ENCODE measurements at places on chromosomes 1 and 21.

GRCh38 chr1:226973371-226973897 is 33.3 kb downstream of the COQ8A start:
- DNase-seq: no peak

GRCh38 chr1:205304695-205305070 is 16.9 kb downstream of the NUAK2 start:
- DNase-seq: no peak

- no peak for DNase-seq
Measured at GRCh38 chr1:14884614-14885175, 268.9 kb upstream of the TMEM51 start.

- DNase-seq: no peak
Measured at GRCh38 chr1:215645182-215645581, 78.1 kb downstream of the KCTD3 start.

- DNase-seq: no peak
Measured at GRCh38 chr21:35873441-35873840, 186.9 kb downstream of the SETD4 start.

DNA sequence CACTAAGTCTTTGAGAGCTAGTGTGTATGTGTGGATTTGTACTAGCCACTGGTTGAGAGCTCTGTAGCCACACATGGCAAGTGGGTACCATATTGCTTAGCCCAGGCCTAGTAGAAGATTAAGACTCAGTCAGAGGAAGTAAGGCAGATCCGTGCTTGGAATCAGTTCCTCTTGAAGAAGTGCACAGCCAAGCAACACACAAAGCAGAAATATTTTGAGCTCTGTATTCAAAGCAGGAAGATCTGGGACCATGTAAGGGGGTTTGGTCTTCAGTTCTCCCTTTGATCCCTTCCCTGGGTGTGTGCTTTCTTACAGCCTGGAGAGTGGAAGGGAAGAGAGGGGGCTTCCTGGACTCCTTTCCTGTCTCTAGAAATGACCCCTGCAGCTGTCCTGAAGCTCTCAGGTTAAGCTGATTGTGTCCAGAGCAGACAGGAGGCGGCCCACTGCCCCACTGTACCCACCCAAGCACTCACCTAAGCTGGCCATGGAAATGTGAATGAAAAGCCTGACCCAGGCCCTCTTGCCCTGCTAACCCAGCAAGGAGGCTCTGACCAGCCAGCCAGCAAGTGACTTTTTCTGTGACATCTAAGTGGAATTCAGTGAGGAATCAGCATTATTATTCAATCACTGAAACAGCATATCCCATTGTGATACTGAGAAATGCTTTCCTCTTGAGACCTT is 3.6 kb downstream of the ETS2 start:
- no peak for DNase-seq

- DNase-seq: no peak
Measured at GRCh38 chr1:169462385-169462784, 23.4 kb downstream of the SLC19A2 start.

DNA sequence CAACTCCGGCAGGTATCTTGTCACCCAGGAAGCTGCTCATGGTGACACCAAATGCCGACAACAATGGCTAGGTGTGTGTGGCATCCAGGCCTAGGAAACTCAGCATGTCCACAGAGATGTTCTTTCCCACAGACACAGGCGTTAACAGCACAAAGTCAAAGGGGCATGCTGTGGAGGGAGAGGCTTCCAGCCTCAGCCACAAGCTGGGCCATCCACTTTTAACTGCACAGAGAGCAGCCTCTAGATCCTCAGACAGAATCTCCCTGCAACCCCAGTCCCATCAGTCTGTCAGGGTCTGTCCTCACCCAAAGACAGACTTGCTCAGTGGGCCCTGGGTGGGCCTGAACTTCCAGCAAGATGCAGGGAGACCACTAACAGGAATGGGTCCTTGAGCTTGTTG is 58.5 kb upstream of the BCAR3 start:
- no peak for DNase-seq

- no peak for DNase-seq
Measured at GRCh38 chr1:203999618-204000017, 73.3 kb upstream of the SOX13 start.

- no peak for DNase-seq
Measured at GRCh38 chr1:219128957-219129356, 44.7 kb upstream of the LYPLAL1 start.

GRCh38 chr21:21715266-21715969 is 717.2 kb downstream of the NCAM2 start:
- DNase-seq: no peak

DNA sequence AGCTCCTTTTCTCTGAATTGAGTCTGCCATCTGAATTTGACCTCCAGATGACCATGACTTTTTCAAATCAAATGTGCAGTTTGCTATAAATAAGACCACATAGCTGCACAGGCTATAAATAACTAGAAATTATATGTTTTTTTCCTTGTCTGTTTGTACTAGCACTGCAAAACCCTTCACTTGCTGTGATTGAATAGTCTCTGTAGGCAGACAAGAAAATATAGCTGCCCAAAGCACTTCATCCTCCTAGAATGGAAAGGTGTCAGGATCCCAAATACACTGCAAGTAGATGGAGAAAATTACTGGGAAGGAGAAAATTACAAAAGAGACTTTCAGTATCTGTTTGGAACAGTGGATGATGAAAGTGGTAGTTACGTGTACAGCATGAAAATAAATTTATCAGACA is 175.8 kb downstream of the APP start:
- no peak for DNase-seq

DNA sequence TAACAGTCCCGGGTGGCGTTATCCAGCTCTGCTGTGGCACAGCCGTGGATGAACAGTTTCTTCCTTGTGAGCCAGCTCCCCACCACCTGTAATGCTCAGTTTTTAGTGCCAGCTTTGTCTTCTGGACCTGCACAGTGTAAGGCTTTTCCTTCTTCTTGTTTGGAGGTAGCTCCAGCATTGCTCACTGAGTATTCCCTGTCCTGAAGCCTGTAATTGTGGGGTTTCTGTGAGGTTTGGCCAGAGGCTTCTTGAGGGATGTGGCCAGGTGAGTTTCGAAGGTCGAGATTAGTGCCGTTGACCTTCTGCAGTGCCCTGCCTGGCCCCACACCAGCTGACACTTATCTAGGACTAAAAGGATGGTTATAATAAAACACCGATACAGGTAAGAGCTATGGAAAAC is 75.0 kb downstream of the PBX1 start:
- DNase-seq: no peak

- peak; percentile 25 for DNase-seq
Measured at GRCh38 chr1:110003747-110004428, 19.3 kb downstream of the AHCYL1 start.

GRCh38 chr1:1430992-1431844 is 4.3 kb upstream of the VWA1 start:
- DNase-seq: no peak

GRCh38 chr1:234713859-234714258 is 103.9 kb upstream of the IRF2BP2 start:
- DNase-seq: no peak

GRCh38 chr1:93448292-93448982 is 519 bp downstream of the FNBP1L start:
- DNase-seq: no peak

- no peak for DNase-seq
Measured at GRCh38 chr1:208291923-208292711, 47.9 kb upstream of the PLXNA2 start.

DNA sequence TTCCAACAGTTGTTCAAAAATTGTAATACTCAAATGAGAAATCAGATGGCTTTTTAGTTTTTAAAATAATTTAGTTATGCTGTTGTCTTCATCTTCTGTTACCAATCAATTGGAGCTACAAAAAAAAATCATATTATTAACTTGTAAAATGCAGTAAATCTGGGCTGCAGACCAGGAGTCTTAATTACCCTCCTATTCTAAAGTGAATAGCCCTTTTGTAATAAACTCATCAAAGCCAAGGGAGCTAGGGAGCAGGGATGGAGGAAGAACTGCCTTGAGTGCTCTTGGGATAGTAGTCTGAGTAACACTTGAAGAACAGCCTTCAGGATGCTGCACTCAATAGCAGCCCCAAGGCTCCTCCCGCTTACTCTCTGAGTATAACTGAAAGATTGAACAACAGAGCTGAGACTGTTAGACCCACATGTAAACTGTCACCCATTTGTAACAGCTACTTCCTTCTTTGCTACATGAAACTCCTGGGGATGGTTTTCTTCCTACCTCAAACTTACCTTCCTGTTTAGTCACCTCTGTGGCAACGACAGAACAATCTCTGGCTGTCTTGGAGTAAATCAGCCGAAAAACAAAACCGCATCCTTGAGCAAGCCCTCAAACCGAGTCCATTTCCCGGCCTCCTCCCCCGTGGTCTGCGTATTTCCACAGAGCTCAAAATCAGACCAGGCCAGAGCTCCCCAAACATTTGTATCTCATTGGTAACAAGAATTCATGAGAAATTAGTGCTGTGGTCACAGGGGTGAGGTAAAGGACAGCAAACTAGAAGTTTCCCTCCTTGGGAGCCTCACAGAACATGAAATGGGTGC is 55.9 kb downstream of the CD58 start:
- DNase-seq: peak; percentile 65

DNA sequence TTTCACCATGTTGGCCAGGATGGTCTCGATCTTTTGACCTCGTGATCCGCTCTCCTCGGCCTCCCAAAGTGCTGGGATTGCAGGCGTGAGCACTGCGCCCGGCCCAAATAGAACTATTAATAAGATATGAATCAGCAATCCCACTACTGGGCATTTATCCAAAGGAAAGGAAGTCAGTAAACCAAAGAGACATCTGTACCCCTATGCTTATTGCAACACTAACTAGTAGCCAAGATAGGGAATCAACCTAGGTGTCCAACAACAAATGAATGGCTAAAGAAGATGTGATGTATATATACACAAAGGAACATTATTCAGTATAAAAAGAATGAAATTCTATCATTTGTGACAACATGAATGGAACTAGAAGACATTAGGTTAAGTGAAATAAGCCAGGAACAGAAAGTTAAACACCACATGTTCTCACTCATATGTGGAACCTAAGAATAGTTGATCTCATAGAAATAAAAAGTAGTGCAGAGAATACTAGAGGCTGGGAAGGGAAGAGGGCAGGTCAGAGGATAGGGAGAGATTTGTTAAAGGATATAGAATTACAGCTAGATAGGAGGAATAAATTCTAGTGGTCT is 48.8 kb downstream of the XPR1 start:
- DNase-seq: no peak

DNA sequence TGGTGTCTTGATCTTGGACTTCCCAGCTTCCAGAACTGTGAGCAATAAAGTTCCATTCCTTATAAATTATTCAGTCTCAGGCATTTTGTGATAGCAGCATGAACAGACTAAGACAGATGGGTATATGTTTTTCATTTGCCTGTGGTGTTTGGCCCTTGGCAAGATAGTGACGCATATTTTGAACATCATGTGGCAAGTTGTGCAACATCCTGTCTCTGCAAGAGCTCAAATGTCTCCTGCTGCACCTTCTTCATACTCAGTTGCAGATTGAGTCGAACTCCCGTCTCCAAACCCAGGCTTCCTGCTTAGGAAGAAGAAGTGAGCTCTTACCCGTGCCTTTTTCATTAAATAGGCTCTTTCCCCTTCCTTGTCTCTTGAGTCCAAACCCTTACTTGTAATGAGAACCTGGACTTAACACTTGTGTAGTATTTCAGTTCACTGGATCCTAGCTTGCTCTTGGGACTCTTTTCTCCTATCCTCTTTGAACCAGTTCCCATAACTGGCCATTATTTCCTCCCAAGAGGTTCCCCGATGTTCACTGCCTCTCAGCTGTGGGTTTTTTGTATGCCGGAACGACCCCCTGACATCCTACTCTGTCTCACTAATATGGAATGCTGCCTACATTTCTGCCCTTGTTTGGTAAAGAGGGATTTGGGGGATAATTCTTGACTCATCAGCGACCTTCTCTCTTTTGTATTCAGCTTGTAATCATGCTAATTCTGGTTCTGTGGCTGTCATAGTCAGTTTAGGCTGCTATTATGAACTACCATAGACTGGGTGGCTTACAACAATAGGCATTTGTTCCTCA is 125.0 kb upstream of the KCNK2 start:
- DNase-seq: no peak

DNA sequence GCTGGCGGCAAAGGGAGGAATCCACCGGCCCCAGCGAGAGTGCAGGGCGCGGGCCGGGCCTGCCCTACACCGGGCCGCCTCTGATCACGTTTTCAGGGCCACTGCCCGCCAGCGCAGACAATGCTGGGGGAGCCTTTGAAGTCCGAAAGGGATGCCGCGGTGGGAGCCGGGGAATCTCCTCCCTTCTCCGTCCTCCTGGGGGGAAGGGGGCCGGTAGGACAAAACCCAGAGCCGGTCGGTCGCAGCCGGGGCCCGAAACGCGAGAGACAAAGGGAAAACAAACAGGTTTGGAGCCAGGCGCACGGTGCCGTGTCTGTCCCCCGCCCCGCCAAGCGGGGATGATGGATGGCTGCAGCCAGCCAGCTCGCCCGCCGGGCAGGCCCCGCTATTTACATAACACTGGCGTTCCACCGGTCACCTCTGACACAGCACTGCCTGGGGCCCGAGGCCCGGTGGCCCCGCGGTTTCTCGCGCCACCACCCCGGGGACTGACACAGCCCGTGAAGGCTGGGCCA is 92.0 kb downstream of the CASZ1 start:
- DNase-seq: no peak

- no peak for DNase-seq
Measured at GRCh38 chr1:244865028-244865371, 657 bp upstream of the HNRNPU start.

- DNase-seq: no peak
Measured at GRCh38 chr1:160451119-160451858, 50.9 kb downstream of the VANGL2 start.

DNA sequence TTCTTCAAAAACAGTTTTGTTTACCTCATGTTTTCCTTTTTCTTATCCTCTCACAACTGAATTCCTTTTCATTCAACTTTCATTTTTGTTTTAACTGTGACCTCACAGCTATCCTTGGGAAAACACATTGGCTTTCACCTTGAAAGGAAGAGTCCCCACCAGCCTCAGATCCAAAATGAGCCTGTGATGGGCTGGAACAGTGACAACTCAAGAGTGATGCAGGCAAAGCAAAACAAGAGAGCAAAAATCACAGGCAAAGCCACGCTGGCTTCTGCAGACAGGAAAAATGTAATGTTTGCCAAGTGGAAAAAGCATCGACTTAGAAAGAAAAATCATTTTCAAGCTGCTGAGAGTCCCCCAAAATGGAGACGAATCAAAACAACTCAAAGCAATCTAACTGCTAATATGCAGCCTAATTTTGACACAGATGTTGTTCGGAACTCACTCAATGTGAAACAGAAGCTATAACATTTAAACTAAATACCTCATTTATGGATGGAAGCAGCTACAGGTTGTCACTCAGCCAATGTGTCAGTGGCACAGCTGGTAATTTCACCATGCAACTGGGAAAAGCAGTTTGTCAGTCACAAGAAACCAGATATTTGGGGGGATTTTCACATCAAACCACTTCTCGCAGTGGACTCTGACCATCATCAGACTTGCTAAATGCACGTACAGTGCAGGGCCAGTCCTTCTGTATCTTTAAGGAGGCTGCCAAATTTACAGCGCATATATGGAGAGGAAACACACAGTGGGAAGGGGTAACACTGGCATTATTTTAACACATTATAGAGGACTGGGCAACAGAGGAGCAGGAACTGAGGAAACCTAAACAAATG is 50.7 kb downstream of the ALG14 start:
- DNase-seq: no peak

- no peak for DNase-seq
Measured at GRCh38 chr1:230381049-230381467, 45.1 kb downstream of the PGBD5 start.

- no peak for DNase-seq
Measured at GRCh38 chr1:171455967-171456366, 29.4 kb upstream of the PRRC2C start.
